GM23248 (cell line): ENCODE measurements at places on chromosomes 5 and 9.

GRCh38 chr9:22238809-22239684 is 207.6 kb upstream of the DMRTA1 start:
- DNase-seq: peak; percentile 77

DNA sequence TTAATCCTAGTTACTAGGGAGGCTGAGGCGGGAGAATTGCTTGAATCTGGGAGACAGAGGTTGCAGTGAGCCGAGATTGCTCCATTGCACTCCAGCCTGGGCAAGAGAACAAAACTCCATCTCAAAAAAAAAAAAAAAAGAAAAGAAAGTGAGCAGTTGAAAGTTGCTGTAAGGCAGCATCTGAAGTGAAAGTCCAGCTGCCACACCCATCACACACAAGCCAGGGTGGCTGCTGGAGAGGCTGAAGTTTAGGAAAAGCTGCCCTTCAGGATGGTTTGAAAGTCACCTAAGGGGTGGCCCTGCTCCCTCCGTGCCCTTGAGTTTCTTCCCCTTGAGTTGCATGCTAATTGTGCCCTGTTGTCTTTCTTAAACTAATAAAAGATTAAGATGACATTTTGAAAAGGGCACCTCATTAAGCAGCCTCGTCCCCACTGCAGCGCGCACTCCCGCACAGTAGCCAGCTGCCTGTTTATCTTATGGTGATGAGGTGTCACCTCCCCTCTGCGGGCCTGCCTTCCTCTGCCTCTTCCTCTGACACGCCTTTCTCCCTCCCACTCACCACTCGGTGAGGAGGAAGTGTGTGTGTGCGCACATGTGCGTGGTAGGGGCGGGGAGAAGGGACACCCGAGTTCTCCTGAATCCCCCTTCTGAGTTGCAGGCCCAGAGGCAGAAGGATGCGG is 104.2 kb upstream of the PANK3 start:
- DNase-seq: no peak

- peak; percentile 77 for DNase-seq
These were observed 114.9 kb upstream of the NFIB start for GRCh38 chr9:14428781-14429230.

DNA sequence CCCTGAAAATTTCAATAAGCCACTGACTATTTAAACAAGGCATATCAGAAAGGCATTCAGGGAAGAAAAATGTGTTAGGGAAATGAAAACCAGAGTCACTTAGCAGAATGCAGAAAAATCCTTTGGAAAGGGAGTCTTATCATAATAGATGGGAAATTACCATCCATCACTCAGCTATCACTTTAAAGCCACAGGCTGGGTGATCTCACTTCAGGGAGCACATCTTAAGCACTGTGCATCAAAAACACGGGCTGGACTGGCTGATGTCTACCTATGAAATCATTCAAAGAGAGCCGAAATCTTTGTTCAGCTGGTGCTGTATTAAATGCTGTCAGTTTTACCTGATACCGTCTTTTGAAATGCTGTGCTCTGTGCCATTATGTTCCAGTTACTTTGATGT is 73.5 kb downstream of the C9orf57 start:
- DNase-seq: no peak

DNA sequence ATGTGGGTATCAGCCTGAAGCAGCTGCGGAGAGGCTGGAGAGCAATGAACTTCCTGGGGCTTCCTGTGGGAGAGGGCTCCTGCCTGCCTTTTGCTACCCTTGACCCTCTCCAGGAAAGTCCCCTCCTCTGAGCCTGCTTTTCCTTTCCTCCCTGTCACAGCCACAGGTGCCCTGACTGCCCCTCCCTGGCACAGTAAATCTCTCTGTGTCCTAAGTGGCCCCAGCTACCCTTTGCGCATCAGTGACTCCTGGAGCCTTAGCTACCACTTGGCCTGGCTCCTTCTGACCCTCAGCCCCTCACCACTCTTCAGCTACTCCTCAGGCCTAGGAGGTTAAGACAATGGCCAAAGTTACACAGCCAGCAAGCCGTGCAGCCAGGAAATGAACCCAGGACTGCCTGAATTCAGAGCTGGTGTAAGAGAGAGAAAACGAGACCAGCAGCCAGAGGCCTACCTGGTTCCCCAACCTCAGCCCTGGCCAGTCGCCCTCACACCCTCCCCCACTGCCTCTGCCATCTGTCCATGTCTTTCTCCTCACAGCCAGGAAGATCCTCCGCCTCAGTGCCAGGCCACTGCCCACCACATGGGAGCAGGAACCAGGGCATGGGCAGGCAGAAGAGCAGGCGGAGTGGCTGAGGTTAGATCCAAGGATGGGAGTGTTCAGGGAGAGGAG is 18.6 kb downstream of the CNTFR start:
- no peak for DNase-seq

DNA sequence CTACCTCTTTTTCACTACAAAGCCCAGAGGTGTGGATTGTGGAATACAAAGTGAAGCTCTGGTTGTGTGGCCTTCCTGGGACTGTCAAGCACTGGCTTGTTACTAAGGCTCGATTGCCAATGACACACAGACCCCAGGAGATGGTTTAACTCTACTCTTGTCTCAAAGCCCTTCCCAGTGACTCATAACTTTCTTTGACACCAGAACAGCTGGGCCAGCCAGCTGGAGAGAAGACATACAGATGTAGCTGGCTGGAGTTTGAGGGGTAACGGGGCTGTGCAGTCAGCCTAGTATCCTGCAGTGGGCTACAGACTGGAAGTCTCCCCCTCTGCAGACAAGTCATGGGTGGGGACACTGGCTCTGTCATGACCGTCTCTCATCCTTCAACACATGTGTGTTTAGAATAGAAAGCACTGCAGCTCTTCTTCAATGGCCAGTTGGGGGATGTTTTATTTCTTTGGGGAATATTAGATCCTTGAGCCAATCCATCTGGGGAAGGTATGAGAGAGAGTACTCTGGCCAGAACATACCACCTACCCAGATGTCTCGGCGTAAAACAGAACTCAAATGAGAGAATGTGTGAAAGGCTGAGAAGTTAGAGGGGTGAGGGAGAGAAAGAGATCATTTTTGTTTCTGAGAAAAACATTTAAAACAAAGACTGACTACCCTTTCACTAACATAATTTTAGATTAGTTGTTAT is 53.3 kb downstream of the SEMA6A start:
- DNase-seq: peak; percentile 2

DNA sequence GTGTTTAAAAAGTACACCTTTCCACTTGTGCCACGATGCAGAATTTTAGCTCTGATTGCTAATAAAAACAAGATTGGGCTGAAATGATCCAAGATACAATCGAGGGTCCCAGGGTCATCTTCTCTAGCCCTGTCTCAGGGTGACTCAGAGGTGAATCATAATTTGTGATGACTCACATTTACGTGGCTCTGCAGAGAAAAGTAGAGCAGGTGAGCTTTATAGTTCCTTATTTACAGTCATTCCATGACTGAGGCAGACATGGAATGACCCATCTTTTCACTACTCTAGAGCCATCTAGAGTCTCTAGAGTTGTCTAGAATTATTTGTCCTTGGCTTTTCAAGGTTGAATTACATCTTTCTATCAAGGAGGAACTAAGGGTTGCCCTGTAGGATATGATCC is 155.2 kb downstream of the GAS1 start:
- DNase-seq: no peak

DNA sequence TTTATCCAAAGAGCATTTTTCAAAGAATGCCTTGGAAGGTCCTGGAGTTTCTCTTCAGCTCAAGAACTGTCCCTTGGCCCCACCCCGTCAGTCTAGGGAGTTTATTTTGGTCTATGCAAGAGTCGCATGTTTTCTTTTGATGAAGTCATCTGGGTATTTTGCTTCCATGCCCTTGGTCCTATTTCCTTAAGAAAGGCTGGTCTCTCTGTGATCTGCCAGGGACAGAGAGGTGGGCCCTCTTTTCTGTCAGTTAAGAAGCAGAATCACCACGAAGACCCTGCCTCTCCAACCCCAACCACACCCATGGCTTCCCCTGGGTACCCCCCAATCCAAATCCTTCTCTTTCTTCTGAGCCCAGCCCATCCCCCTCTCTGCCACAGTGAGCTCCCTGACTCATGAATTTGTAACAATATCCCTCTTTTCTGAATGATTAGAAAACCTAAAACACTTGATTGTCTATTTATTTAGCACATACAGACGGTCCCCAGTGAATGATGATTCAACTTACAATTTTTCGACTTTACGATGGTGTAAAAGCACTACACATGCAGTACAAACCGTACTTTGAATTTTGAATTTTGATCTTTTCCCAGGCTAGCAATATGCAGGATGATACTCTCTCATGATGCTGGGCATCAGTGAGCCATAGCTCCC is 163.5 kb upstream of the ADRA1B start:
- DNase-seq: no peak

- peak; percentile 96 for DNase-seq
These were observed 4.6 kb downstream of the NIPAL4 start for GRCh38 chr5:157464519-157465171.

GRCh38 chr9:36831381-36832161 is 202.5 kb downstream of the PAX5 start:
- DNase-seq: no peak
